Left ventricle myocardium inferior (tissue), 1 donor: ENCODE measurements at places on chromosomes 16 and 17. TPM values are rescaled to one million over a fixed set of nuclear protein-coding genes. Genes with fewer than 3 reads are reported as not detected.

Gene ARHGDIG
- 7.0 TPM for total RNA-seq

Gene SEPTIN12
- not detected for total RNA-seq

- H3K36me3 ChIP-seq = peaks cover 7% of the 10 kb centered on the region
- no peaks in the 10 kb centered on the region for H3K27me3 ChIP-seq
- peaks cover 3% of the 10 kb centered on the region for H3K4me1 ChIP-seq
- DNase-seq = no peak
Observed at GRCh38 chr17:66676421-66676820, 158.5 kb upstream of the CACNG5 start.

DNA sequence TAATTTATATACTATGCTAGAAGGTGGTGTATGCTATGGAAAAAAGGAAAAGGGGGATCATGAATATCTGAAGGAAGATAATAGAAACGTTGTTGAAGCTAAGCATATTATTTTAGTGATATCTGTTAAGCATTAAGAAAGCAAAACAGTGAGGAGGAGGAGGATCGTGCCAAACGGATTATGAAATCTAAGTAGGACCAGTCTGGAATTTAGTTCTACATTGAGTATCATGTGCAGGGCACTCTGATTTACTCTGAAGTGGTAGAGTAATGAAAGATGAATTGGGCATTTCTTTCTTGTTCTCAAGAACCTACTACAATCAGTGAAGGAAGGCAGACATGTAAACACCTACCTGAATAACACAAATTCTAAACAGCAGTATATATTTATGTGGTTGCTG lies 195.3 kb downstream of the CYB561 start:
- DNase-seq = no peak
- H3K27ac ChIP-seq = peak overlapping the region; percentile 21
- H3K4me1 ChIP-seq = peaks cover 10% of the 10 kb centered on the region
- H3K27me3 ChIP-seq = no peaks in the 10 kb centered on the region
- H3K36me3 ChIP-seq = no peaks in the 10 kb centered on the region

DNA sequence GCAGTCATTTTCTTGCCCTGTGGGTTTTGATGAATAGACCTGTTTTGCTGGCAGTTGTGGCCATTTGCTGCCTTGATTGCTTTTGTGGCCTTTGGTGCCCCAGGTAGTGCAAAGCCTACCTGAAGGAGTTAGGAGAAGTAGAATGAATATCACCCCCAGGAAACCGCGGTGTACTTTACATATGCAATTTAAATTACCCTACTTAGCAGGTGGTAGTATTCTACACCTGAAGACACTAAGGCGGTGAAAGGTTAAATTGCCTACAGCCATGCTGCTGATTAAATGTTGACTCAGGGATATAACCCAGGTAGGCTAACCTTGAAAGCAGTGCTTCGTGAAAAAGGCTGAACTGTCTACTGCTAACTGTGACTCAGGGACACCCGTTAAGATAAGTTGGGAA lies 27.2 kb upstream of the WWOX start:
- no peak for DNase-seq
- no peaks in the 10 kb centered on the region for H3K36me3 ChIP-seq
- no peaks in the 10 kb centered on the region for H3K4me1 ChIP-seq
- no peak overlapping the region for H3K27ac ChIP-seq
- peaks cover 47% of the 10 kb centered on the region for H3K27me3 ChIP-seq

DNA sequence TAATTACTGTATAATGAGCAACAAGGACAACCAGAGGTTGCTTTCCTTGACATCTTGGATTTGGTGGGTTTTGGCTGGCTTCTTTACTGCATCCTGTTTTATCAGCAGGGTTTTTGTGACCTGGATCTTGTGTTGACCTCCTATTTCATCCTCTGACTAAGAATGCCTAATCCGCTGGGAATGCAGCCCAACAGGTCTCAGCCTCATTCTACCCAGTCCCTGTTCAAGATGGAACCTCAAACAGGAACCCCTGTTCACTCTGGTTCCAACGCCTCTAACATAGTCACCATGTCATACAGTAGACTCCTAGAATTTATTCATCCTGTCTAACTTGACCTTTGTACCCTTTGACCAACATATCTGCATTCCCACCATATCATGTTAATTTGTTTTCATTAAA lies 183.8 kb upstream of the SOX9 start:
- no peak for DNase-seq
- H3K27me3 ChIP-seq = no peaks in the 10 kb centered on the region
- no peaks in the 10 kb centered on the region for H3K36me3 ChIP-seq
- no peak overlapping the region for H3K4me3 ChIP-seq
- H3K27ac ChIP-seq = no peak overlapping the region

GRCh38 chr17:4738136-4739121 lies 1.2 kb upstream of the ZMYND15 start:
- peak overlapping the region; percentile 36 for H3K27ac ChIP-seq
- peaks cover 26% of the 10 kb centered on the region for H3K27me3 ChIP-seq
- peaks cover 18% of the 10 kb centered on the region for H3K4me1 ChIP-seq
- DNase-seq = no peak

DNA sequence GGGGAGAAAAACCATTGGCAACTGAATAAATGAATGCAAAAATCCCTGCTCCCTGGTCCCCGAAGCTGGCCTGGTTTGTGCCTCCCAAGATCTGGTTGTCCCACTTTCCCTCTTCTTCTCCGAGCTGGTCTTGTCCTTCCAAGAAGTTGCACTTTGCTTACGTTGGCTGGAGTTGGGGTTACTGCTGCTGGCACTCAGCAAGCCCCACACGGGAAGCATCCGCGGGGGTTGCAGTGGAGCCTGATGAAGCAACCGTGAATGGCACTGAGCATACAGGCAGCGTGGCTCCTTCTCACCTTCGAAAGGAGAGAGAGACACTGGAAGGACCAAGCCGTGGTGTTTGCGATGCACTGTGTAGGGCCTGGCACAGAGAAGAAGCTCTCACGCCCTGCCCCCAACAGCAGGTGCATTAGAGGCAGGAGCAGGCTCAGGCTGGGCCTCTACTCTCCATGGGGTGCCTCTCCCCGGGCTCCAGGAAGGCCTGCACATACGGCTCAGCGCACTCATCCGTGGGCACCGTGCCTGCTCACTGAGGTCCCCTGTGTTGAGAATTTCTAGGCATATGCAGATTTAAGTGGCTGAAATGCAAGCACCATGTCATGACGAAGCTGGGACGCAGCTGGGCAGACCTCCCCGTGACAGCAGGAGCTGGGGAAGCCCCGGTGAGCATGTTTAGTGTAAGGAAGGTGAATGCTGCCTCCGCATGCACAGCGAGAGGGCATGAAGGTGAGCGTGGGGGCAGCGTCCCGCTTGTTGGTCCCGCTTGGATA lies 12.1 kb downstream of the CA5A start:
- peaks cover 13% of the 10 kb centered on the region for H3K4me1 ChIP-seq
- no peak overlapping the region for H3K4me3 ChIP-seq
- DNase-seq = no peak
- no peak overlapping the region for H3K27ac ChIP-seq
- H3K36me3 ChIP-seq = no peaks in the 10 kb centered on the region

- H3K27me3 ChIP-seq = no peaks in the 10 kb centered on the region
- DNase-seq = peak; percentile 52
- H3K4me1 ChIP-seq = peaks cover 24% of the 10 kb centered on the region
- no peaks in the 10 kb centered on the region for H3K36me3 ChIP-seq
Observed at GRCh38 chr16:46830417-46830901, 521 bp downstream of the C16orf87 start.

GRCh38 chr16:86070971-86071370 lies 172.0 kb downstream of the IRF8 start:
- peaks cover under 1% of the 10 kb centered on the region for H3K4me1 ChIP-seq
- H3K27me3 ChIP-seq = peaks cover 95% of the 10 kb centered on the region
